ENCODE measurements at places on chromosomes 13 and 19. TPM values are rescaled to one million over a fixed set of nuclear protein-coding genes. Genes with fewer than 3 reads are reported as not detected.

The FRY gene
- total RNA-seq: 24.5 TPM

The GJB2 gene
- total RNA-seq: 0.77 TPM

The NPHS1 gene
- total RNA-seq: not detected

The ZNF816 gene
- 10.7 TPM for total RNA-seq

The LHB gene
- 0.79 TPM for total RNA-seq

The C13orf42 gene
- total RNA-seq: 0.60 TPM

- no peaks in the 10 kb centered on the region for H3K36me3 ChIP-seq
- no peak for DNase-seq
- no peaks in the 10 kb centered on the region for H3K27me3 ChIP-seq
- no peak overlapping the region for H3K4me3 ChIP-seq
- H3K4me1 ChIP-seq: no peaks in the 10 kb centered on the region
Measured at GRCh38 chr13:111491659-111492058, 171.2 kb downstream of the TEX29 start.

- DNase-seq: no peak
- H3K4me3 ChIP-seq: peak overlapping the region; percentile 93
- H3K36me3 ChIP-seq: peaks cover 3% of the 10 kb centered on the region
- H3K4me1 ChIP-seq: peaks cover 8% of the 10 kb centered on the region
Measured at GRCh38 chr13:39655041-39655568, 357 bp upstream of the COG6 start.

- no peaks in the 10 kb centered on the region for H3K4me1 ChIP-seq
- no peak for DNase-seq
- H3K27ac ChIP-seq: no peak within 1 kb of the TSS
- no peaks in the 10 kb centered on the region for H3K27me3 ChIP-seq
Measured at GRCh38 chr19:17966550-17967256, at the start of gene KCNN1. KCNN1 (plus strand) TSS chr19:17967107; CDS start chr19:17973889, 6,782 bp downstream.

DNA sequence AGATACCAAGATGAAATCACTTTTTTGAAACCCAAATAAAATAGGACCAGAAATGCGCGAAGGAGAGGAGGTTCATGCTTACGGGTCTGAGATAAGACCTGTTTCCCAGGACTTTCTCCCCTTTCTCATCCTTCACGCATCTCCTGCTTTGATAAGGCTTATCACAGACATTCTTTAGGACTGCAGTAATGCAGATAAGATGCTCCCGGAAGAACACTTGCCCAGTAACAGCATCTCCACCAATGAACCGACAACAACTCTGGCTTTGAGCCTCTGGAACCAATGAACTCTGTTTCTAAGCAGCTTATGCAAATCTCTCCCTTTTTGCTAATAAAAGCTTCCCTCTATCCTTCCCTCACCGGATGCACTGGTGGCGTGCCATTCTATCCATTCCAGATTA, 783.4 kb upstream of the ARGLU1 start:
- H3K27ac ChIP-seq: no peak overlapping the region
- no peaks in the 10 kb centered on the region for H3K4me1 ChIP-seq
- no peak overlapping the region for H3K4me3 ChIP-seq
- no peak for DNase-seq
- H3K27me3 ChIP-seq: no peaks in the 10 kb centered on the region

- peaks cover 26% of the 10 kb centered on the region for H3K4me1 ChIP-seq
- H3K4me3 ChIP-seq: peak overlapping the region; percentile 32
- peaks cover 82% of the 10 kb centered on the region for H3K27me3 ChIP-seq
- peak overlapping the region; percentile 46 for H3K27ac ChIP-seq
- DNase-seq: no peak
Measured at GRCh38 chr19:45153339-45154063, 7.3 kb downstream of the NKPD1 start.

GRCh38 chr13:36819739-36820090, 693 bp downstream of the RFXAP start:
- DNase-seq: no peak
- peak overlapping the region; percentile 78 for H3K4me3 ChIP-seq
- H3K4me1 ChIP-seq: peaks cover 51% of the 10 kb centered on the region

DNA sequence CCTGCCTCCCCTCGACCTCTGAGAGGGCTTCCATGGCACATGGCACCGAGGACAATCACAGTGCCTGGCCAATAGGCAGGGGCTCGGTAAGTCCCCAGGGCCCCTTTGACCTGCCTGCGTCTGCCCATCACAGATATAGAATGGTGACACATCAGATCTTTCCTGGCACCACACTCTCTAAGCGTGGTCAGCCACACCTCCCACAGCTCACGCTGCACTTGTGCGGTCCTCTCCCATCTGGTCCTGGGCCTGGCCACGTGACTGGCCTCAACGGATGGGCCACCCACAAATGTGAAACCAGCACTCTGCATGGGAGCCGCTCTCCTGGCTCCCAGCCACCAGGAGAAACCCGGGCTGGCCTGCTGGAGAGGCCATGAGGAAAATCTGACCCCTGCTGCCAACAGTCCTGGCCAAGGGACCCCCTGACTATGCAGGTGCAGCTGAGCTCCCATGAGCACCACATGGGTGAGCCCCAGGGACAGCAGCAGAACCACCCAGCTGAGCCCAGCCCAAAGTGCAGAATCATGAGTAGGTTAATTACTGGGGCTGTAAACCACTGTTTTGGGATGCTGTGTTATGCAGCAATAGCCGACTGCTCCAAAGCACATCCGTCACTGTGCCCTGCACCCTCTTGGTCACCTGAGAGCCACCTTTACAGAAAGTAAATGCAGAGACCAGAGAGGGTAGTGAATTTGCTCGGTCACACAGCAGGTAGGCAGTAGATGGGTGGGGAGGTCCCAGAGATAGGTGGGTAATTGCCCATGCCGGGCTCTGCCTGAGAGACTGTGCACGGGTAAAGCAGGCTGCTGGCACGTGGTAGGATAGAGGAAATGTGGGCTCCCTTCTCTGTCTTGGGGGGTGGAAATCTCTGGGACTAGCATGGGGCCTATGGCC, 9.7 kb upstream of the MEF2B start:
- peaks cover 35% of the 10 kb centered on the region for H3K36me3 ChIP-seq
- H3K4me3 ChIP-seq: no peak overlapping the region

GRCh38 chr13:38135592-38135991, 214.1 kb upstream of the UFM1 start:
- no peak overlapping the region for H3K4me3 ChIP-seq
- H3K36me3 ChIP-seq: no peaks in the 10 kb centered on the region
- no peaks in the 10 kb centered on the region for H3K4me1 ChIP-seq
- DNase-seq: no peak

DNA sequence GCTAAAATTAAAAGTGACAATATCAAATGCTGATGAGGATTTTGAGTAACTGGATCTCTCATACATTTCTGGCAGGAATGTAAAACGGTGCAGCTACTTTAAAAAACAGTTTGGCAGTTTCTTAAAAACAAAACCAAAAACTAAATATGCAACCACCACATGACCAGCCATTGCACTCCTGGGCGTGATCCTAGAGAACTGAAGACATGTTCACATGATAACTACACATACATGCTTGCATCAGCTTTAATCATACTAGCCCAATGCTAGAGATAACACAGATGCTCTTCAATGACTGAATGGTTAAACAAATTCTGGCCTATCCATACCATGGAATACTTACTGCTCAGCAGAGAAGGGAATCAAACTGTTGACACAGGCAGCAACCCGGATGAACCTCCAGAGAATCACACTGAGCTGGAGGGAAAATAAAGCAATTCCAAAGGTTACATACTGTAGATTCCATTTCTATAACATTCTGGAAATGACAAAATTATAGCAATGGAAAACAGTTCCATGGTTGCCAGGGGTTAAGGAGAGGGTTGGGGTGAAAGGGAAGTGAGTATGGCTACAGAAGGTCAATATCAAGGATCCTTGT, 25.5 kb upstream of the NAXD start:
- H3K27ac ChIP-seq: no peak overlapping the region
- H3K36me3 ChIP-seq: no peaks in the 10 kb centered on the region
- no peaks in the 10 kb centered on the region for H3K27me3 ChIP-seq
- H3K4me3 ChIP-seq: no peak overlapping the region
- no peak for DNase-seq
- peaks cover 6% of the 10 kb centered on the region for H3K4me1 ChIP-seq

Measured in spleen (tissue), 13 donors.